Dorsolateral prefrontal cortex (tissue), 122 donors: ENCODE measurements at places on chromosomes 2 and 18.
A peak's percentile ranks its signal among the peaks of the same experiment; 100 is the strongest.

GRCh38 chr2:38528008-38528442 lies 74.7 kb downstream of the HNRNPLL start:
- DNase-seq: no peak

DNA sequence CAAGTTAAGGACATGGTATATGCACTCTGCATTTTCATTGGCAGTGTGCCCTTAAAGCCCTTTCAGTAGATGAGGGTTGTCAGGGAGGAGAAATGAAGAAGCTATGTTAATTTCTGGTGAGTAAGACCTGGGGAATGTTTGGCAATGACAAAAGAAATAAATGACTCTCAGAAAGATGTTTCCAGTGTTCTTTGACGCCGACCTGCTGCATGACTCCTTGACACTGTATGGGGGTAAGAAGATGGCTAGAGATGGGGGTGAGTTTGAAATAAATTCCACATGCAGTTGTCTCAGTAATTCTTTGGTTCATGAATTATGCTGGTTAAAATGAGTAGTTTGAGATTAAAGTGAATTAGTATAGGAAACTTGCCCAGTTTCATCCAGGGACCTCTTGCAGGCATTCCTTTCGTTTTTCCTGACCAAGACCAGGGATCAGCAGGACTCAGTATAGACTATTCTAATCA lies 5.9 kb downstream of the CCDC121 start:
- no peak for DNase-seq

- DNase-seq: no peak
Measured at GRCh38 chr2:37340637-37341036, 3.8 kb upstream of the QPCT start.

DNA sequence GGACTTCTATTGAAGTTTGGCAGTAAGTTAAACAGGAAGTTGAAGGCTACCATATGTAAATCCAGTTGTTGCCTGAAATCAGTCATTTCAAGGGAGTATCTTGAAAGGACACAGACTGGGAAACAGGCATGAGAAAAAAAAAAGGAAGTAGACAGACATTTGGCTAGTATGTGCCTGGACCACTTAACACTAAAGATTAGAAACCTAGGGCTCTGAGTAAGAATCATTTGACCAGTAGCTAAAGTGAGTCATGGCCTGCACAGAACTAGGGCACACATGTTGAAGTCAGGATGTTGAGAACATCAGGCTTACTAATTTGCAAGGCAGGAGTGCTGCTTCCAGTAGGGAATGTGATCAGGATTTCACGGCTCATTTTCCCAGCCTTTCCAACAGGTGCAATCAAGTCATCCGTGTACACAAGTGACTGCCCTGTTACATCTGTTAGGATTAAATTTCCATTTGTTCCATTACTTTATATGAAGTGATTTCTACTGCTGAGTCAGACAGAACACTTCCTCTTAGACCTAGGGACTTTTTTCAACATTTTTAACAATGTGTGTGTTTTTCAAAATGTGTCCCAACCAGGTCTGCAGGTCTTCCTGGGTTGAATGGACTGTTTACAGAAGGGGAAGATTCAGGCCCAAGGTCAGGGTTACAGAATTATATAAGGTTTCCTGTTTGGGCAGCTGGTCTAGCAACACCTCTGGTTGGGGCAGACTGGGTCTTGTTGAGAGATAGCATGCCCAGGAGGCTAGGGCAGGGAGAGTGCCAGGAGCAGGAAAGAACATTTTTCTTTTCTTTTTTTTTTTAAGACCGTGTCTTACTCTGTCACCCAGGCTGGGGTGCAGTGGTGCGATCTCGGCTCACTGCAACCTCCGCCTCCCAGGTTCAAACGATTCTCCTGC lies 145.6 kb downstream of the TGIF1 start:
- no peak for DNase-seq

GRCh38 chr18:23300231-23300805 lies 152.8 kb upstream of the RIOK3 start:
- no peak for DNase-seq

GRCh38 chr2:149002891-149003740 lies 35.4 kb upstream of the LYPD6B start:
- DNase-seq: peak; percentile 79

DNA sequence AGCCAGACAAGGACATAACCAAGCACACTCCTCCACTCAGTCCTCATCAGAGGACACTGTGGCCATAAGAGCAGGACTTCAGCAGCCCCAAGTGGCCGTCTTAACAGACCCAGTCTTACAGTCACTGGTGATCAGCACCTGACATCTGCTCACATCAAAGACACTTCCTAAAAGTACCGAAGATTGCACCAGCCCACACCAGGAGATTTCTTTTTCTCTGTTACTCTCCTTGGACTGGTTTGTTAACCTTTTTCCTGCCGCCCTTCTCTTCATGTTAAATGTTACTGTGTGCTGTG lies 44.1 kb downstream of the MRPS5 start:
- DNase-seq: no peak

GRCh38 chr18:23135550-23136325 lies 453 bp downstream of the CABLES1 start:
- no peak for DNase-seq

- DNase-seq: no peak
Measured at GRCh38 chr2:43749583-43749982, 24.3 kb upstream of the DYNC2LI1 start.

DNA sequence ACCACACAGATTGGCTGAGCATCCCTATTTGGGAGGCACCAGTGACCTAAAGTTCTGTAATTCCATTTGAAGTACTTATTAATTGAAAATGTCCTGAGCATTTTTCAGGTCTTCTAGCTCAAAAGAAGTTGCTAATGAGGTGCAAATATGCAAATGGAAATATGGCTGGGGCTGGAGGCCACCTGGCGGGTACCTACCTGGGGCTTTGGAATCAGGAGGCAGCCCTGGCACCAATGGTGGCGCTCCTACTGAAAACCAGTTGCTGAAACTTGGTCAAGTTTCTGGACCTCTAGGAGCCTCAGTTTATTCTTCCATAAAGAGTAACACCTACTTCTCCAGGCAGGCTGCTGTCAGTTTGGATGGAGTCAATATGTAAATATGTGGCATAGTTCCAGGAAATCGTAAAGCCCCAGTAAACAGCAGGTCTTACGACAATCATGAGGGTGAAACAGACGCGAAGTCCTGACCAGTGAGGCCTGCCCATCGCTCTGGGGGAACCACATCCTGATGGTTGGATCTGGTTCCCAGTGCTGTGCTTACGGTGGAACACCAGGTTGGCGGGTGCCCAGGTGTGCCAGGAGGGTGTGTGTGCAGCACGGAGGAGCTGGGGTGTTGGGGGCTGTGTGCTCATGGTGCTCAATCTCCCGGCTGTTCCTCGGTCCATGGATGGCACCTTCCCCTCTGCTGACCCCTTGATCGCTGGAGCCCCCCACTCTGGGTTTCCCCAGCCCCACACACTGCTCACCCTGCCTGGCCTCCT lies 186.1 kb downstream of the TWIST2 start:
- no peak for DNase-seq

- DNase-seq: no peak
Measured at GRCh38 chr2:160309585-160309984, 109.5 kb upstream of the ITGB6 start.

- DNase-seq: no peak
Measured at GRCh38 chr2:81645745-81646301, 1341.3 kb upstream of the LRRTM1 start.

DNA sequence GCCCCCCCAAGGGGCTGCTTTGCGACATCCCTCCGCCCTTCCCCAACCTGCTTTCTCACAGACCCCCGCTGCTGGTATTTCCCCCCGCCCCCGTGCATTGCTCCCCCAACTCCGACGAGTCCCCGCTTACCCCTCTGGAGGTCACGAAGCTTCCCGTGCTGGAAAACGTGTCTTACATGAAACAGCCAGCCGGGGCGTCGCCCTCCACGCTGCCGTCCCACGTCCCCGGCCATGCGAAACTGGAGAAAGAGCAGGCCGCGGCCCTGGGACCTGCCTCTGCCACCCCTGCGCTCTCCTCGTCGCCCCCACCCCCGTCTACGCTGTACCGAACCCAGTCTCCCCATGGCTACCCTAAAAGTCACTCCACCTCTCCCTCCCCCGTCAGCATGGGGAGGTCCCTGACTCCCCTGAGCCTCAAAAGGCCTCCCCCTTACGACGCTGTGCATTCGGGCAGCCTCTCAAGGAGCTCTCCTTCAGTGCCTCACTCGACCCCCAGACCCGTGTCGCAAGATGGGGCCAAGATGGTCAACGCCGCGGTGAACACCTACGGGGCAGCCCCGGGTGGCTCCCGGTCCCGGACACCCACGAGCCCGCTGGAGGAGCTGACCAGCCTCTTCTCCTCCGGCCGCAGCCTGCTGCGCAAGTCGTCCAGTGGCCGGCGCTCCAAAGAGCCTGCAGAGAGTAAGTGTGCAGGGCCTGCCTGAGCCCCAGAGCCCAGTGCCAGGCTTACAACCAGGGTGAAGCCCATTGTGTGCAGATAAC lies 183.0 kb downstream of the NYAP2 start:
- DNase-seq: no peak

DNA sequence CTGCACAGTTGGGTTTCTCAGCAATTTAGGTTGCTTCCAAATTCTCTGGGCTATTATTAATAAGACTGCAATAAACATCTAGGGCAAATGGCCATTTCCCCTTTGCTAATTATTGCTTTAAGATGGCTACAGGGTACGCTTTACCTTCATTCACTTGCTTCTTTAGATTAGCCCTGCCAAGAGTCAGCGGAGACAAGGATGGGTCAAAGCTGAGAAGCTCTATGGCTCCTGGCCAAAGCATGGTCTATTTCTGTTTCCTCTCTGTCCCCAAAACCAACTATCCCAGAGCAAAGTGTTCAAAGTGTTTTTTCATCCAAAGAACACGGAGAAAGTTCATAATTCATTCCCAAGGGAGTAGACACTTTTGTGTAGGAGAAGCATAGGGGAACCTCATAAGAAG lies 75.2 kb upstream of the NFU1 start:
- DNase-seq: no peak

GRCh38 chr2:217262911-217263310 lies 403.0 kb upstream of the TNP1 start:
- DNase-seq: no peak

GRCh38 chr18:54717673-54718407 lies 110.4 kb upstream of the RAB27B start:
- peak; percentile 41 for DNase-seq

GRCh38 chr2:19216238-19216637 lies 142.2 kb downstream of the OSR1 start:
- no peak for DNase-seq

- no peak for DNase-seq
Measured at GRCh38 chr2:219789476-219789875, 162.0 kb downstream of the SLC4A3 start.

DNA sequence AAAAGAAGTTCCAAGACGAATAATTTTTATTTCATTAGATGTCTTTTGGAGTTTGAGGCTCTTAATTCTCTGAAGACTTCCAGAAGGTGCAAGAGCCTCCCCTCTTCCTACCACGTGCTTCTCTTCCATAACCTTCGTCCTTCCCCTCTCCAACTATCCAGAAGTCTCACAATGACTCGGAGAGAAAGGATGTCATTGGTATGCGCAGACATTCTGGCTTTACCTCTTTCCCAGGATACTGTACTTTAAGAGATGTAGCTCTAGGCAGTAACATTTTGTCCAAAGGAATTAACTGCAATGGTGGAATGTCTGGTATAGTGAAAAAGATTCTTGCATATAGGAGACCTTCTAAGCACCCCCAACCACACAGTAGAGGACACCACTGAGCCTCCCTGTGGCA lies 249.0 kb upstream of the OSR1 start:
- no peak for DNase-seq

GRCh38 chr2:166591226-166591625 lies 97.2 kb upstream of the SCN7A start:
- DNase-seq: no peak

- DNase-seq: no peak
Measured at GRCh38 chr2:100422320-100423055, 5.0 kb upstream of the CHST10 start.

GRCh38 chr2:42618972-42619371 lies 50.5 kb downstream of the MTA3 start:
- DNase-seq: no peak

- no peak for DNase-seq
Measured at GRCh38 chr2:148049284-148049683, 28.4 kb downstream of the MBD5 start.

DNA sequence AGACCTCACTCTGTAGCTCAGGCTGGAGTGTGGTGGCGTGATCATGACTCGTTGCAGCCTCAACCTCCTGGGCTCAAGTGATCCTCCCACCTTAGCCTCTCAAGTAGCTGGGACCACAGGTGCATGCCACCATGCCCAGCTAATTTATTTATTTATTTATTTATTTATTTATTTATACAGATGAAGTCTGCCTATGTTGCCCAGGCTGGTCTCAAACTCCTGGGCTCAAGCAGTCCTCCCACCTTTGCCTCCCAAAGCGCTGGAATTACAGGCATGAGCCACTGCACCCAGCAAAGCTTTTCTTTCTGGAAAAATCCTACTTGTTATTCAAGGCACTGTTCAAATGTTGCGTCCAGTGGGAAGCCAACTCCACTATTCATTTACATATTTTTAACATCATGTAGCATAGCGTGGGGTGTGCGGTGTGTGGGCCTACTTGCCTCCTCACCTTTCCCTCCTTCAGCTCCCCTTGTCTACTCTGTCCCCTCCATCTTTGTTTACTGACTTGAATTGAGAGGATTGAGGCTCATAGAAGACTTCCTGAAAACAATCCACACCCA lies 6.8 kb upstream of the RHOB start:
- DNase-seq: no peak

GRCh38 chr2:41836948-41837347 lies 210.9 kb upstream of the PKDCC start:
- no peak for DNase-seq

DNA sequence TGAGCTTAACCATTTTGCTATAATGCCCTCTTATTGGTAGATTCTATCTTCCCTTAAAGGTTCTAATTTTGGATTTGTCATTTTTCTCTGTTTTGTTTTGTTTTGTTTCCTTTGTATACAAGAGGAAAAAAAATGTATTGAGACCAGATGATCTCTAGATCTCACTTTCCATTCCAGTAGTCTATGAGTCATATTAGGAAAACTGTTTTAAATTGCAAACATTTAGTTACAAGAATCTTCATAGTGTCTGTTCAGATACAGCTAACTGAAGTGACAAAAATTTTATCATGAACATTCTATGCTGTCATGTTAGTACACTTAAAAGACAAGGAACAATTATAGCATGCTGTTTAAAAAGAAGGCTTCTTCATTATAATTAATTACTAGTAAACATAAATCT lies 322.8 kb downstream of the LRRTM4 start:
- DNase-seq: no peak

- no peak for DNase-seq
Measured at GRCh38 chr2:26917135-26917836, 53.2 kb upstream of the MAPRE3 start.

GRCh38 chr2:230601510-230601909 lies 111.1 kb upstream of the CAB39 start:
- no peak for DNase-seq

GRCh38 chr2:235433860-235434259 lies 60.0 kb upstream of the AGAP1 start:
- DNase-seq: peak; percentile 83

DNA sequence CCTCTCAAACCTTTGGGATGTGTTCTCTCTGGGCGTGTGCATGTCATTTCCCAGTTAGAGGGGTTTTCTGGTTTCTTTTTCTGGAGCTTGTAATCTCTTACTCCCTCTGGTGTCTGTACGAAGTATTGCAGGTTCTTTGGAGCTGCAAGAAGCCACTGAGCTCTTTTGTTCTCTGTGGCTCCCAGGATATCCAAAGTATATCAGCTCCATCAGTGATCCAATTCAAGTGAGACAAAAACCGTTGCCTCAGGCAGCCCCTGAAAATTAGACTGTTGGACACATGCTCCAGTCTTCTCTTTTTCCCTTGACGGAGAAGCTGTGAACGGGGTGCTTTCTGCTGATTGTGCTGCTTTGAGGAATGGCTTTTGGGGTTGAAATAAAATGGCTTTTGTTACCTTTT lies 59.0 kb upstream of the LDLRAD4 start:
- DNase-seq: no peak
